Activated naive CD4-positive, alpha-beta T cell treated with anti-CD3 and anti-CD28 coated beads for 36 hours (primary cell): ENCODE measurements at places on chromosomes 7 and 10. TPM values are rescaled to one million over a fixed set of nuclear protein-coding genes. Genes with fewer than 3 reads are reported as not detected.

DNA sequence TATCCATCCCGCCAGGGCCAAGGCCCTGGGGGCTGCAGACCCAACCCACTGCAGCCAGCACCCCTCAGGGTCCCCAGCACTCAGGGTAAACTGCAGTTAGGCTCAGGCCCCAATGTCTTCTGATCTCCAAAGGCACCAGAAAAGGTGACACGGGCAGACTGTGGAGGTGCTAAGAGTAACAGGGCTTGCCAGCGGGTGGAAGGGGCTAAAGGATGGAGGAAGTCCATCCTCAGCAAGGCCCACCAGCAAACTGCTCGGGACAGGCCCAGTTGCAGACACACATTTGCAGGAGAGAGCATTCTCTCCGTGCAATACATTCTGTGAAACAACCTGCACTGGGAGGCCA, 95.6 kb upstream of the DDC start:
- DNase-seq: no peak
- no peak overlapping the region for H3K4me3 ChIP-seq
- H3K4me1 ChIP-seq: peaks cover 62% of the 10 kb centered on the region
- no peaks in the 10 kb centered on the region for H3K27me3 ChIP-seq

GRCh38 chr10:95792211-95792780, 36.3 kb downstream of the ENTPD1 start:
- H3K36me3 ChIP-seq: no peaks in the 10 kb centered on the region
- no peak overlapping the region for H3K27ac ChIP-seq
- no peak for DNase-seq
- H3K4me1 ChIP-seq: no peaks in the 10 kb centered on the region
- H3K27me3 ChIP-seq: peaks cover 2% of the 10 kb centered on the region

GRCh38 chr10:77635402-77636227, 2.0 kb downstream of the KCNMA1 start:
- no peaks in the 10 kb centered on the region for H3K36me3 ChIP-seq
- no peak overlapping the region for H3K4me3 ChIP-seq
- peaks cover 4% of the 10 kb centered on the region for H3K4me1 ChIP-seq
- H3K27ac ChIP-seq: no peak overlapping the region
- DNase-seq: no peak

DNA sequence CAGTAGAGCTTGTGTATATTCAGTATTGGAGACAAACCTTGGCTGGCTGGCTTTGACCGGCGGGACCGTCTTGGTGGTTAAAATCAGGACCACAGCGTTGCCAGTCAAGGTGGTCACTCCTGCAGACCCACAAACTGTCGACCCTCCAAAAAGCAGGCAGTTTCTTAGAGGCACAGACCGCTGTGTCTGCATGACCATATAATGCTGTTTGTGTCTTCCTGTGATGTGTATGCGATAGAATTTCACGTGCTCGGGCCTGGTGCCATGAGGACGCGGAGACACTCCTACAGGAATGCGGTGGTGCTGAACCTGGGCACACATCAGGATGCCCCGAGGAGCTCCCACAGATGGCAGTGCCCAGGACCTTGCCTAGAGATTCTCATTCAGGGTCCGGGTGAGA, 34.8 kb downstream of the BNIP3 start:
- H3K4me3 ChIP-seq: no peak overlapping the region
- H3K27ac ChIP-seq: no peak overlapping the region
- peaks cover under 1% of the 10 kb centered on the region for H3K4me1 ChIP-seq
- peaks cover 42% of the 10 kb centered on the region for H3K36me3 ChIP-seq
- DNase-seq: no peak

DNA sequence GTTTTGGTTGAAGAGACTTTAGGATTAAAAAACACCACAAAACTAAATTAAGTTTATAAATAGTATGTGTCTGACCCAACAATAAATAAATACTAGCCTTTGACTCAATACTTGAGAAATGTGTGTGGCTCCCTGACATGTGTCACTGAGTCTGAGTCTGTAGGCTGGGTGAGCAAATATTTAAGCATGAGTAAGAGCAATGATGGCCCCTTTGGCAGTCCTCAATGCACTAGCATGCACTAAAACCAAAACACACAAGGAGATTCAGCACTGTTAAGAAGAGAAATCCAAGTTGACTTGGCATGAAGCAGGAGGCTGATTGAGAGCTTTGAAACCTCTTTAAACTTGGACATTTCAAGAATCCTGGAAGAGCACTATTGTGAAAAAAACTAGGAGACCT, 37.1 kb downstream of the CCDC71L start:
- H3K36me3 ChIP-seq: no peaks in the 10 kb centered on the region
- no peaks in the 10 kb centered on the region for H3K4me1 ChIP-seq
- no peak for DNase-seq
- no peak overlapping the region for H3K4me3 ChIP-seq
- H3K27me3 ChIP-seq: no peaks in the 10 kb centered on the region

DNA sequence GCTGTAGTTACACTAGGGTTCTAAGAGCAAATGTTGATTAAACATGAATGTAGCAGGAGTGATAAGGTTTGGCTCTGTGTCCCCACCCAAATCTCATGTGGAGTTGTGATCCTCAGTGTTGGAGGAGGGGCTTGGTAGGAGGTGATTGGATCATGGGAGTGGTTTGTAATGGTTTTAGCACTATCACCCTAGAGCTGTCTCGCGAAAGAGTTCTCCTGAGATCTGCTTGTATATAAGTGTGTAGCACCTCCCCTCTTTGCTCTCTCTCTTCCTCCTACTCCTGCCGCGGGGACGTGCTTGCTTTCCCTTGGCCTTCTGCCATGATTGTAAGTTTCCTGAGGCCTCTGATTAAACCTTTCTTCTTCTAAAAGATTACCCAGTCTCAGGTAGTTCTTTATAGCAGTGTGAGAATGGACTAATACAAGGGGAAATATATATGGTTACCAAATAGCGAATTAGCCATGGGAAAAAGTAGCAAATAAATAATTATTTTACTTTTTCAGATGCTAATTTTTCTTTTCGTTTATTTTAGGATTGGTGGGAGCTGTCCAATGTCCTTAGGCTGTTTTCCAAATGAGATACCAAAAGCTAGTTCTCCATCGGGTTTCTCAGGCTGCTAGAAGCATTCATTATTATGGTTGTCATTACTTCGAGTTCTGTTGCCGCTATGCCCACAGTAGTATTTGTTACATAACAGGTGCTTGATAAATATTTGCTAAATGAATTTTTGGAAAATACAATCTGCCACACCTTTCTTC, 58.7 kb downstream of the PTEN start:
- H3K27me3 ChIP-seq: no peaks in the 10 kb centered on the region
- DNase-seq: no peak
- H3K4me3 ChIP-seq: no peak overlapping the region
- H3K4me1 ChIP-seq: peaks cover 73% of the 10 kb centered on the region

DNA sequence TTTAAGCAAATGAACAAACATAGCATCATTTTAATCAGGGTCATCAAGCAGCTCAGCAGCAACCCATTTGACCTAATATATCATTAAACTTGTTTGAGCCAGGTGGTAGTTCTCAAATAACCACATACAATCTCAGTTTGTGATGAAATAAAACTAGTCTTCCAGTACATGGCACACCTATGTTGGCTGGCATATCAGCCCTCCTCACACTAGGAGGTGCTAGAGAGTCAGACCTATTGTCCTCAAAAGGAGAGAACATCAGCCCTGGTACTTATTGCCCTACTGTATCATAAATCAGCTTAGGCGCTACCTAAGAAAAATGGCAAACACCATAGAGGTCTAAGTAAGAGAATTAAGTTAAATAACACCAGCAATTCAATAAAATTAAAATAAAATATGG, 81.7 kb downstream of the CABCOCO1 start:
- H3K27me3 ChIP-seq: no peaks in the 10 kb centered on the region
- DNase-seq: peak; percentile 25
- H3K36me3 ChIP-seq: no peaks in the 10 kb centered on the region

- H3K36me3 ChIP-seq: no peaks in the 10 kb centered on the region
- H3K4me3 ChIP-seq: peak overlapping the region; percentile 70
- DNase-seq: peak; percentile 53
- H3K27ac ChIP-seq: no peak overlapping the region
- H3K4me1 ChIP-seq: peaks cover 6% of the 10 kb centered on the region
- peaks cover 64% of the 10 kb centered on the region for H3K27me3 ChIP-seq
Measured at GRCh38 chr7:33903791-33904680, 1.3 kb upstream of the BMPER start.

- H3K36me3 ChIP-seq: no peaks in the 10 kb centered on the region
- no peak overlapping the region for H3K27ac ChIP-seq
- no peaks in the 10 kb centered on the region for H3K27me3 ChIP-seq
- no peak overlapping the region for H3K4me3 ChIP-seq
- H3K4me1 ChIP-seq: no peaks in the 10 kb centered on the region
Measured at GRCh38 chr10:99387071-99387470, 43.4 kb downstream of the GOT1 start.

- no peak overlapping the region for H3K27ac ChIP-seq
- H3K4me3 ChIP-seq: no peak overlapping the region
Measured at GRCh38 chr10:88565072-88565471, 18.0 kb downstream of the RNLS start.

Gene LRRTM3
- not detected for total RNA-seq

Gene PTF1A
- not detected for total RNA-seq

DNA sequence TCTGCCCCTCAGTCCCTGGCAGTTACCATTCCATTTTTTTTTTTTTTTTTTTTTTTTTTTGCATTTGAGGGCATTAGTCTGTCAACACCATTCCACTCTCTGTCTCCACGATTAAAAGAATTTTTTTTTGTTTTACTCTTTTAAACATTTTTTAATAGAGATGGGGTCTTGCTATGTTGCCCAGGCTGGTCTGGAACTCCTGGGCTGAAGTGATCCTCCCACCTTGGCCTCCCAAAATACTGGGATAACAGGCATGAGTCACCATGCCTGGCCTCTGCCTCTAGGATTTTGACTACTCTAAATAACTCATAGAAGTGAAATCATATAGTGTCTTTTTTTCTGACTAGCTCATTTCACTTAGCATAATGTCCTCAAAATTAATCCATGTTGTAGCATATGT, 16.5 kb upstream of the CLDN3 start:
- H3K27ac ChIP-seq: no peak overlapping the region
- no peak for DNase-seq
- no peaks in the 10 kb centered on the region for H3K4me1 ChIP-seq
- no peaks in the 10 kb centered on the region for H3K36me3 ChIP-seq

- DNase-seq: no peak
- no peaks in the 10 kb centered on the region for H3K4me1 ChIP-seq
- H3K36me3 ChIP-seq: no peaks in the 10 kb centered on the region
- H3K4me3 ChIP-seq: no peak overlapping the region
Measured at GRCh38 chr10:78454123-78454645, 420.5 kb downstream of the RPS24 start.

DNA sequence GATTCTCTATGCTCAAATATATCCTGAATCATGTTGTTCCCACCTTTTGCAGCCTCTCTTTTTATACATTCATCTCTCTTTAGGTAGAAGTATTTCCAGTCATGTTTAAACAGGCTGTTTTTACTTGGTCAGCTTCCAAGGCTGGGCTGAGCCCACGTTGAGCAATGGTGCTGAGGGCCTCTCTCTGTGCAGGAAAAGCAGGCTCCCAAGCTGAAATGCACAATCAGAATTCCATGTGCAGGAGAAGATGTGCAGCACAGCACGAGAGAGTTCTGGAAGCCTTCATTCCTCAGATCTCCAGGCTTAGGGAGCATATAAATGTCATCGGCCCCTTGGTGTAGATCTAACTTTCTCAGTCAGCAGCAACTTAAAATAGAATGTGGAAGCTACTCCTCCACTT, 588.5 kb downstream of the TNS3 start:
- H3K4me3 ChIP-seq: no peak overlapping the region
- no peaks in the 10 kb centered on the region for H3K36me3 ChIP-seq
- no peaks in the 10 kb centered on the region for H3K27me3 ChIP-seq
- DNase-seq: no peak

Gene SYT15B
- total RNA-seq: 0.07 TPM

DNA sequence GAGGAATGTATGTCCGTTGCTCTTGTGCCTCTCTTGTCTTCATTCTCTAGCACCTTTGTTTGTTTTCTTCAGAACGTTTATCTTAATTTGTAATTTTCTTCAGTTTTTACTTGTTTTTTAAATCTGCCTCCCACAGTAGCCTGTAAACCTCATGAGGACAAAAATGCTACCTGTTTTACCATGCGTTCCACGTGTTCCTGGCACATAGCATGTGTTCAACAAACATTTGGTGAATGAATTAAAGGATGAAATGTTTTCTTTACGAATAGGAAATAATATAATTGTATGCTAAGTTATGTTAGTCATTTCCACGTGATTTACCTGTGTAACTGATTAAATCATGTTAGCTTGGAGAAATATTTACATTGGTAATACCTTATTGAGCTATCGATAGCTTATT, 2.2 kb downstream of the RBM33 start:
- H3K4me1 ChIP-seq: peaks cover 60% of the 10 kb centered on the region
- peak overlapping the region; percentile 87 for H3K4me3 ChIP-seq
- no peak for DNase-seq
- peak overlapping the region; percentile 47 for H3K27ac ChIP-seq
- peaks cover 55% of the 10 kb centered on the region for H3K36me3 ChIP-seq
- H3K27me3 ChIP-seq: no peaks in the 10 kb centered on the region

Gene C7orf57
- 0.44 TPM for total RNA-seq

Gene IQUB
- not detected for total RNA-seq

DNA sequence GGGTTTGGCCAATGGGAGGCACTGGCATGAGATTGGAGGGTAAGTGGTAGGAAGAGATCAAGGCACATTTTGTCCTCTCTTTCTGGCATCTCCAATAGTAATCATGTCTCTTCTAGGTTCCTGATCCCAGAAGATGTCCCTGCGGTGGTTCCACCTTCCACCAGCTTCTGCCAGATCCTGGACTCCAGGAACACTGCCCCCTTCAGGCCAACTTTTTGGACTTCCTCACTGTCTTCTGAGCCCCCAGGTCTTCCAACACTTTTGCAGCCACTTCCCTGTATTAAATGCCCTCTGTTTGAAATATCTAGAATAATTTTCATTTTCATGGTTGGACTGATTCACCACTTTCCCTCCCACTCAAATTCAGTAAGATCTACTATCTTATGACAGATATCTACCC, 60.9 kb downstream of the BAMBI start:
- H3K27ac ChIP-seq: no peak overlapping the region
- DNase-seq: peak; percentile 8
- H3K27me3 ChIP-seq: peaks cover 10% of the 10 kb centered on the region
- no peaks in the 10 kb centered on the region for H3K4me1 ChIP-seq

Gene ZNF425
- total RNA-seq: 0.57 TPM
